ENCODE measurements at places on chromosomes 4 and X. TPM values are rescaled to one million over a fixed set of nuclear protein-coding genes. Genes with fewer than 3 reads are reported as not detected.

RAB33A gene
- total RNA-seq, result not detected

TSC22D3 gene
- 0.42 TPM for total RNA-seq

CXorf49B gene
- not detected for total RNA-seq

MAGEC1 gene
- not detected for total RNA-seq

CITED1 gene
- not detected for total RNA-seq

FANCB gene
- total RNA-seq, result 5.8 TPM

CLCN5 gene
- total RNA-seq, result 27.3 TPM

Data from HepG2 (cell line).